ENCODE measurements at places on chromosomes 4 and X.

DNA sequence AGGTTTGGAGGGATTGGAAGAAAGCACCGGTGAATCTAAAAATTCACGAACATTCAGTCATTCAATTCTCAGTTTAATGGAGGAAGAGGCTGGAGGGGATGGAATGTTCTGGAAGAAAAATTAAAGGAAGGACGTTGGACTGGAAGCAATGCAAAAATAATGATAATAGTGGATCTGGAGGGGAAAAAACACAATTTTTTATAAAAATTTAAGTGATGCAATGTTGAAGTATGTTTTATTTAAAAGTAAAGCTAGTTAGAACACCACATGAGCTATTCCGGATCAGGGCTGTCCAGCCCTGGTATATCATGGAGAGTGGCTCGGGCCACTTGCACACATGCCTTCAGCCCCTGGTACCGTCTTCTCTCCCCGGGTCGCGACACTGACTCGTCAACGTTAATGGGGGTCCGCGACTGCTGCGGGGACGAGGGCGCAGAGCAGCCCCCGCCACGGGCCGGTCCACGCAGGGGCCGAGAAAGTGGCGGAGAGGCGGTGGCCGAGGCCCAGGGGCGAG lies 204.6 kb downstream of the TENM3 start:
- no peak for DNase-seq

GRCh38 chr4:120009731-120010130 lies 56.9 kb downstream of the MAD2L1 start:
- no peak for DNase-seq

DNA sequence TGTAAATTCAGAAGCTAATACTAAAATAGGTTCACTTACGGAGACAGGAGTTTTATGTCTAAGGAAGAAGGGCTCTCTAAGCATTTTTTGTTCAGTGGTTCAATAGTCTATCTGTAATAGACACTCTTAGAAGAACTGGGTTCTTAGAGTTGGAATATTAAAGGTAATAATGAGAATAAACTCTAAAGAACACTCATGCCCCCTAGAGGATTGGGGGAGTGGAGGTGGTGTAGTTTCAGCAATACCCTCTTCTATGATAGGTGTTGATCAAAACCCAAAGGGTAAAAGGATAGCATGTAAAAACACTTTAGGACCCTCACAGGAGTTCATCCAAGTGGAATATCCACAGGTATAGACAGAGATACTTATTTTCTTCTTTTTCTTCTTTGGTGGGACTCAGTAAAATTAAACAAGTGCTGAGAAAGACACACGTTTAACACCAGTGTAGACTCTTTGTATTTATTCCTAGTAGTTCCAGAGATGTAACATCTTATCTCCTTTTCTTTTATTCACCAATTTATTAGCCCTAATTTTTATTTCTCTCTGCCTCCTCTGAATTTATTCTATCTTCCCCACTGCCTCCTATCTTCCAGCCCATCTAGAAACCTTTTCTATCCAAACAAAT lies 25.7 kb upstream of the MND1 start:
- no peak for DNase-seq

- no peak for DNase-seq
Measured at GRCh38 chrX:25873196-25873595, 264.9 kb upstream of the MAGEB18 start.

DNA sequence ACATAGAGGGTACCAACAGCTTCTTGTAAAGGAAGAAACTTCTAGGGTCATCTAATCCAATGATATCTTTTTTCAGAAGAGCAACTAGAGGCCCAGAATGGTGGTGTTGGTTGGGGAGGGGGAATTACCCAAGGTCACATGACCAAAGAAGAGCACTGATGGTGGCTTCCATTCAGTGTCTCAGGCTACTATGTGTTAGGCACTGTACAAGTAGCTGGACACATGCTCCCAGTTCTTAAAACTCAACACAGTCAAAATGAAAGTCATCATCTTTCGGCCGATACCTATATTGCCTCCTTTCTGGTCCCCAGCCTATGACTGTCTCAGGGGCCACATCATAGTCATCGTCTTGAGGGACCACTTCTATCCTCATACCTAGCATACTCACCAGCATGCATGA lies 88.1 kb downstream of the ARHGAP6 start:
- no peak for DNase-seq

DNA sequence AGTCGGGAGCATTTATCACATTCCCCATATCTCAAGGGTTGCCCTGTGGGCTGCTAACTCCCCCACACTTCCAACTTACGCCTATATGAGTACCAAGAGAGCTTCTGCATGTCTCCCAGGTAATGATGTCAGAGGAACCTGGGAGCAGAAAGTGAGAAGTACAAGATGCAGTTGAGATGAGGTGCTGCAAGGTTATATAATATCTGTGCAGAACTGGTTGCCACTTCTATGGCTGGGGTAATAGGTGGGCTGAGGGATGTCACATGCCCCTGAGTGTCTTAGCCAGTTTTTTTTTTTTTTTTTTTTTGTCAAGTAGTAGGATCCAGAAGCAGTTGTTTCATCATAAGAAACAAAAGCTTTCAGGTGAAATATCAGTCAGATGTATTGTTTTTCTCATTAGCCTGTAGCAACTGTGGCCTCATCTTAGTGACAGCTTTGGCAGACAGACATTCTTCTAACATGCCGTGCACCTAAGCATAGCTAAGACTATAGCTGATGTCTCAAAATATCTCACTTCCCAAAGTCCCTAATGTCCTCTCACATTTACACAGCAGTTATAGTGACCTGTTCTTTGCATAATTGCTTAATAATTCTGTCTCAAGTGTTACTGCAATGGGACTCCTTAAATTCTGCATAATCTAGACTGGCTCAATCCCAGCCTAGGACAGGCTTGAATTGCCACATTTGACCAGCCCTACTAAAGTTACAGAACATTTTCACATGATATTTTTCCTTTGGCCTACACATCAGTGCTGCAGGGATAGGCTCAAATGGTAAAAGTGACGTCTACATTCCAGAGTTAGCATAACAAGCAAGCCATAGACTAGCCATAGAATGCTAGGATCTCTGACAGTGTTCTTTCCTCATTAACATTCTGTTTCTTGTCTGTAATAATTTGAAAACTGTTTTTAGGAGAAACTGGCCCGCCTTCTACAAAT lies 17.9 kb upstream of the MAOB start:
- DNase-seq: no peak

GRCh38 chrX:70998411-70999027 lies 67.6 kb upstream of the SLC7A3 start:
- peak; percentile 40 for DNase-seq

GRCh38 chr4:87986508-87986907 lies 11.0 kb downstream of the SPP1 start:
- no peak for DNase-seq

GRCh38 chr4:25638806-25639205 lies 16.8 kb upstream of the SLC34A2 start:
- DNase-seq: no peak

GRCh38 chrX:111355523-111356115 lies 56.4 kb downstream of the DCX start:
- no peak for DNase-seq

GRCh38 chr4:182765987-182766856 lies 151.0 kb downstream of the DCTD start:
- DNase-seq: no peak

DNA sequence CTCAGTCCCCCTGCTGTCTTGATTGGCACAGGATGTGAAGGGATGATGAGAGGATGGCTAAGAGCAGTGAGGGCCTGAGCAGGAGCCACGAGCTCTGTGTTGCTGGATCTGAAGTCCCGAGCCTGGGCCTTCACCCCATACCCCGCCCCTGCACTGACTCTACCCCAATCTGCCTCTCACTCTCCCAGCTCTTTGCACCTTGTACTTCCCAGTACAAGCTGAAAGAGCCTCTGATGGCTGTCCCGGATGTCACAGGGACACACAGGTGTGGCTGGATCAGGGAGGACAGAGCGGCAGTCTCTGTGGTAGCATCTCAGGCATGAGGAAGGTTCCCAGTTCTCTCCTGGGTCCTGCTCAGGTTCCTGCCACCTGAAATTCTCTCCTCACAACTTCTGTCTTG lies 103.6 kb downstream of the CHIC2 start:
- no peak for DNase-seq

- DNase-seq: no peak
Measured at GRCh38 chrX:28595346-28595745, 8.1 kb downstream of the IL1RAPL1 start.

DNA sequence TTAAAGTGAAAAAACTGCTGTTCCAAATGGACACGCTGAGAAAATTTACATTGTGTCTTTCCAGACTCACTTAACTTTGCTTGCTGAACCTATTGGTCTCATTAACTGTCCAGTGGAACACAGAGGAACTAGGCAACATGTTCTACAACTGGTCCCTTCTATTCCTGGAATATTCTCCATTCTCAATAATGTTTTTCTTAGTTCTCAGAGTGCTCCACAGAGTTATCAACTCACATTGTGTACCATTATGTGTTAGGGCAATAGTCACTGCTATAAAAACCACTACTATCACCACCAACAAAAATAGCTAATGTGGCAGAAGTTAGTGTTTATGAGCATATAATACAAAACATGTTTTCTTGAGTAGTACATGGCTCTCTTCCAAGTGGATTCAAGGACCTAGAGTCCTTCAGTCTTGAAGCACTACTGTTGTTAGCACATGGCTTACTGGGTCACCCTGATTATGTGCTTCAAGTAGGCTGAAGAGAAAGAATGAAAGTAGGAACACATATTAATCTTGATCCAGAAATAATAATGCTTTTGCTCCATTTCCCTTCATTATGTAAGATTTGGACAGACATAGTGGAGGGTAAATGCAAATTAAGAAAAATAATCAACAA lies 865.3 kb upstream of the HS3ST1 start:
- DNase-seq: no peak

DNA sequence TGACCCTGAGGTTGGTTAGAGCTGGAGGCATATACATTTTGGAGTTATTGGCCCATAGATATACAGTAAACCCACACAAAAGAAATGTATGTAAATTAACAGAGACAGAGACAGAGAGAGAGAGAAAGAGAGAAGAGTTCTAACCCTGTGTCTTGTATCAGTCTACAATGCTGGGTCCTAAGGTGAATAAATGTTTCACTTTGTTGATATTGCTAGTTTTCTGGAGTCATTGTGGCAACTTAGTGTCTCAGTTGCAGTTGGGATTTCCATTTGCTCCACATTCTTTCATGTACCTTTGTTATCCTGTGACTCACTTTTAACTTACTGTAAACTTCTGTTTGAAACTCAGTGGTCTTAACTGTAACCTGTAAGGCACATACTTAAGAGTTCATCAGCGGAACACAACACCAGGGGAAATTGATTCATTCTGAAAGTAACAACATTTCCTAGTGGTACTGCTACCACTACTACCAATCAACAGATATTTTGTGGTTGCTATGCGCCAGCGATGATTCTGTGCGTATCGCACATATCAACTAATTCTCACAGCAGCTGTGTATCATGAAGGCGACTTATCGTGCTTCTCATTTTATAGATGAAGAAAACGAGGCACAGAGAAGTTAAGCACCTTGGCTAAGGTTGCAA lies 38.5 kb upstream of the ETDA start:
- no peak for DNase-seq

- DNase-seq: no peak
Measured at GRCh38 chrX:78119521-78120227, 15.6 kb downstream of the PGK1 start.

DNA sequence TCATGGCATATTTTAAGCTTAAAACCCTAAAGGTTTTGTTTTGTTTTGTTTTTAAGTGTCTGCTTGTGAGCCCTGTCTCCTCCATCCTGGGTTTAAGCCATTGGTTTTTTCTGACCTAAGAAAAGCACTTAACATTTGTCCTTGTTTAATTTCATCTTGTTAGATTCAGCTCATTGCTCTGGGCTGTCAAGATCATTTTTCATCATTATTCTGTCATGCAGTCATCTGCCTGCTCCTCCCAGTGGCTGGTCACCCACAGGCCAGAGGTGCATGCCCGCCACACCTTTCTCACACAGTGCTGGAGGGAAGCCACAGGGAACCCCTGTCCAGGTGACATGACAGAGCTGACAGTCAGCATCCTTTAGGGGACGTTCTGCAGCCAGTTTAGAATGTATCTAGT lies 11.7 kb upstream of the REELD1 start:
- no peak for DNase-seq

GRCh38 chr4:2902126-2902525 lies 58.5 kb downstream of the ADD1 start:
- no peak for DNase-seq

Data from right hindlimb (tissue), 1 donor.